ENCODE measurements at places on chromosomes 6 and 20. TPM values are rescaled to one million over a fixed set of nuclear protein-coding genes. Genes with fewer than 3 reads are reported as not detected.

DNA sequence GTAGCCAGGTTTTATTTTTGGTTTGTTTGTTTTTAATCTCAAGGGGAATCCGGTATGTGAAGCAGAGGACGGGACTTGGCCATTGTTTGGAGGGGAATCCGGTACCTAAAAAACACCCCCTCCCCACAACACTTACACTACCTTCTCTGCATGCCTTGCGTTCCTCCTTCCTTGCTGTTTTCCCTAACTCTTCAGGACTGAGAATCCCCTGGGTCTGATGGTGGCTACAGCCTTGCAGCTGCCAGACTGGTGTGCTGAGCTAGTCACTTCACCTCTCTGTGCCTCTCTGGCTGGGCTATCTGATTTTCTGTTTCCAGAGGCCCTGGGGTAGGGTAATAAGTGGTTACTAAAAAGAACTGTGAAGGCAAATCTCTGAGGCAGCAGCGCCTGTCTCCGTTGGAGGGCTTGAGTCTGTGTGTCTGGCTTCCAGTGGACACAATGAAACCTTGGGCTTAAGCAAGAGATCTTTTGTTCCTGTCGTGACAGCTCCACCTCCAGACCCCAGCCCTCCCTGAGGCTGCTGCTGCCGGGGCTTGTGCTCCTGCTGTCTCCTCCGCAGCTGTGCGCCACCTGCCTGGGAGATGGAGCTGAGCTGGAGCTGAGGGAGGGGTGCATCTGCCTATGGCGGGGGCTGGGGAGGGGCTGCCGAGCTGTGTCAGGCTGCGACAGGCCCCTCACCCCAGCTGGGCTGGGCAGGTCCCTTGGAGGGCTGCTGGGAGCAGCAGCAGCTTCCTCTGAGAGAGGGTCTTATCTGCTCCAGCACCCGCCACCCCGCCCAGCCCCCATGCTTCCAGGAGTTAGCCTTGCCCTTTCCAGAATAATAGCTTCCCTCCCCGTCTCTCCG, 65.8 kb upstream of the CCDC167 start:
- DNase-seq = no peak

GRCh38 chr6:43481591-43482236, 4.3 kb downstream of the TJAP1 start:
- DNase-seq = no peak

- no peak for DNase-seq
Observed at GRCh38 chr6:14221564-14222279, 104.2 kb downstream of the CD83 start.

The ANGPT4 gene
- not detected for total RNA-seq

Measured in Panc1 (cell line).